ENCODE measurements at places on chromosomes 6 and 20.

- DNase-seq, result no peak
Observed at GRCh38 chr6:84805145-84805544, 40.7 kb upstream of the TBX18 start.

DNA sequence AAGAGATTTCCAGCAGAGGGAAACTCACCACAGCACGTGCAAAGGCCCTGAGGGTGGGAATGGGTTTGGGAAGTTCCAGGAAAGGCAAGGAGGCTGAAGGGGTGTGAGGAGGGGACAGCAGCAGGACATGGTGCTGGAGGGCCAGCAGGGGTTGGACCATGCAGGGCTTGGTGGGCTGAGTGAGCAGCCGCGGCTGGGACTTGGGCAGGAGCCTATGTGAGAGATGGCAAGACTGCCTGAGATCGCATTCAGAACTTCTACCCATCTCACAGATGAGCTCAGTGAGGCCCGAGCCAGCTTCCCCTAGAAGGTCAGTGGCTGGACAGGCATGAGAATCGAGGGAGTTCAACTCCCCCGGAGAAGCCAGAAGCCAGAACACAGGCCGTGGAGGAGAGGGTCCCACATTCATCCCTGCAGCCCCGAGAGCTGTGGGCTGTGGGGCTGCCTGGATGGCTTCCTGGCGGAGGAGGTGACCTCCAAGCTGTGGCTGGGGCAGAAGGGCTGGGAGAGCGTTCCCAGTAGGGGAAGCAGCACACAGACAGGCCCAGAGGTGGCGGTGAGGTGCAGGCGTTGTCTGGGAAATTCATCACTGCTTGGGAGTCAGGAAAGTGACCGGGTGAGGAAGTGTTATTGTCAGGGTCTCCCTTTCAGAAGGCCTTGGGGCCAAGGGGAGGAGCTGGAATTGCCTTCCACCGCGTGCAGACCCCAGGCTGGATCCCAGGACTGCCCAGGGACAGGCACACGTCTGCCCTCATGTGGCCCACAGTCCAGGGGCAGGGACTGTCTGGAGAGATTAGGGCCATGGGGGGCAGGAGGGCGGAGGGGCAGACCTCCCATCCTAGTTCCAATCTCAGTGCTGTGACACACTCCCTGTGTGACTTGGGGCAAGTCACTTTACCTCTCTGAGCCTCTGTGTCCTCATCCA, 103.8 kb downstream of the CEBPB start:
- DNase-seq, result no peak

DNA sequence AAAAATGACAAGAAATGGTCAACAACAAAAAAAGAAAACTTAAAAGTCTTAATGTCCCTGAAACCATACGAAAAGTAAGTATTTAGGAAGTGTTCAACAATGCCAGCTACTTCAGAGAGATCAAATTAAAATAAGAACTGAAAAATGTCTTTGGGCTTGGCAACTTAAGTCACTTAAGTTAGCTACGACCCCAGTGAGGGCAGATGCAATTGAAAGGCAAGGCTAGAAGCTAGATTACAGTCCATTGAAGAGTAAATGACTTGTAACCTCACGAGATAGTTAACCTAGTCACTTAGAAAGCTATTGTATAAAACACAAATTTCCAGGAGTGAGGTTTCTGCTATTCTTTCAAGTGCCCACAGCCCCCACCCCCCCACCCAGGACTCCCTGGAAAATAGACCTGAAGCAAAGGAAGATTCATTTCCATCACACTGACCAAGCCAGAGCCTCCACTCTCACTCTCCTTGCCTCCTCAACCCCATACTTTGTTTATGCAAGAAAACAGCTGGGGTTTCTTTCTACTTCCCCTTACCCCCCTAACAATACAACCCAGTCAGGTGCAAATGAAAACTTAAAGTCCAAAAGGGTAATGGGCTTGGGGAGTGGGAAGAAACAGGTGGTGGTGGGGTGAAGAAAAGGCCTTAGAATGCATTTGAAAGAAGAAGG, 14.6 kb downstream of the RTN4IP1 start:
- no peak for DNase-seq

- DNase-seq, result peak; percentile 96
Observed at GRCh38 chr6:37432916-37433656, at the start of gene CMTR1. TSS of gene CMTR1 (plus strand) at chr6:37433221. CDS start at chr6:37435630, 2,409 bp downstream.

- DNase-seq, result peak; percentile 10
Observed at GRCh38 chr6:144036064-144036834, 28.2 kb upstream of the PLAGL1 start.

DNA sequence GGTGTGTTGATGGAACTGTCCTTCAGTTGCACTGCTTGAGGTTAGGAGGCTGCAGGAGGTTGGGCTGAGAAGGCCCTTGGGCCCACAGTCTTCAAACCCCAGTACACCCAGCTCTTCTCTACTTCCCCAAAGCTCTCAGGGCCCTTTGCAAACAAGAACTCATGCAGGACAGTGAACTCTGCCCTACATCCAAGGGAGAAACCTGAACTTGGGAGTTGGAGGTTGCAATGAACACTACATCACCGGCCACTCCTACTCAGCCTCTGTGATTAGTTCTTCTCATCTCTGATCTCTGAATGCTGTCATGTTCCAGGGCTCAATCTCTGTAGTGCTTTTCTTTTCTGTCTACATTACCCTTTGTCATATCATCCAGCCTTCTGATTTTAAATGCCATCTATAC, 148.5 kb upstream of the PDE7B start:
- no peak for DNase-seq

Data from stimulated activated CD4-positive, alpha-beta T cell treated with anti-CD3 and anti-CD28 coated beads, Interleukin-1b, Interleukin-23, amount 100 ng/mL, for 48 hours (primary cell).